Activated naive CD4-positive, alpha-beta T cell treated with Interleukin-2 at 50 U/mL for 16 hours (primary cell): ENCODE measurements at places on chromosomes 13 and 19.

DNA sequence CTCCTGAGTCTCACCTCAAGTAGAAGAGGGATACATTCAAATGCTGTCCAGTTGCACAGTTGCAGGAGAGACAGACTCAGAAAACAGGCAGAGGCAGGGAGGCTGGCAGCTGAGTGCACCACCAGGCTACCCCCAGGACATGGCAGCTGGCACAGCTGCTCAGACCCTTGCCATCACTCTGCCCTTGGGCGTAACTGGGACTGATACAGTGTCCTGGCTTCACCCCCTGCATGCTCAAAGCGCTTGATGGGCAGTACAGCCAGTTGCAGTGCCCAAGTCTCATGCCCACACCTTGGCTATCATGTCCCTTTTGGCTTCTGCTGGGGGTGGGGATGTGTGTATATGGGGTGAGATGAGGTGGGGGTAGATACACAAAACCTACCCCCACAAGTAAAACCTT lies 5.5 kb upstream of the PEPD start:
- DNase-seq = no peak

DNA sequence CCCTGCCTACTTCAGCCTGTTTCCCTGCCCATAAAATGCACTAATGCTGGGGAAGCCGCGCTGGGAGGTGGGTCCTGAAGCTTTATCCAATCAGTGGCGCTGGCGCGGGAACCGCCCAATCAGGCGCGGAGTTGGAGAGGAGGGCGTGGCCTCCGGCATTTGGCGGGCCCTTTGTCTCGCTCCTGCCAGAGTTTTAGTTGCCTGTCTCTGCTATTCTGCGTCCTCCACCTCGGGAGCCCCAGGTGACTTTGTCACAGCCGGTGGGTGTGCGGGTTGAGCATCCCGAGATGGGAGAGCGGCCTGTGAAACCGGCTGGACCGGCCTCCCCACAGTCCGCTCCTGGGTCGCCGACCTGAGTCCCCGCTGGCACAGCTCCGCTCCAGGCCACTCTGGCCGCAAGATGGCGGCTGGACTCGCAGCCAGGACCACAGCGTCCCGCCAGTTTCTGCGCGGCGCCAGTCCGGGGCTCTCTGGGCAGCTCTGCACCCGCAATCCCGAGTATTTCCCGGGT lies 30.7 kb upstream of the ZNF429 start:
- peak; percentile 74 for DNase-seq

DNA sequence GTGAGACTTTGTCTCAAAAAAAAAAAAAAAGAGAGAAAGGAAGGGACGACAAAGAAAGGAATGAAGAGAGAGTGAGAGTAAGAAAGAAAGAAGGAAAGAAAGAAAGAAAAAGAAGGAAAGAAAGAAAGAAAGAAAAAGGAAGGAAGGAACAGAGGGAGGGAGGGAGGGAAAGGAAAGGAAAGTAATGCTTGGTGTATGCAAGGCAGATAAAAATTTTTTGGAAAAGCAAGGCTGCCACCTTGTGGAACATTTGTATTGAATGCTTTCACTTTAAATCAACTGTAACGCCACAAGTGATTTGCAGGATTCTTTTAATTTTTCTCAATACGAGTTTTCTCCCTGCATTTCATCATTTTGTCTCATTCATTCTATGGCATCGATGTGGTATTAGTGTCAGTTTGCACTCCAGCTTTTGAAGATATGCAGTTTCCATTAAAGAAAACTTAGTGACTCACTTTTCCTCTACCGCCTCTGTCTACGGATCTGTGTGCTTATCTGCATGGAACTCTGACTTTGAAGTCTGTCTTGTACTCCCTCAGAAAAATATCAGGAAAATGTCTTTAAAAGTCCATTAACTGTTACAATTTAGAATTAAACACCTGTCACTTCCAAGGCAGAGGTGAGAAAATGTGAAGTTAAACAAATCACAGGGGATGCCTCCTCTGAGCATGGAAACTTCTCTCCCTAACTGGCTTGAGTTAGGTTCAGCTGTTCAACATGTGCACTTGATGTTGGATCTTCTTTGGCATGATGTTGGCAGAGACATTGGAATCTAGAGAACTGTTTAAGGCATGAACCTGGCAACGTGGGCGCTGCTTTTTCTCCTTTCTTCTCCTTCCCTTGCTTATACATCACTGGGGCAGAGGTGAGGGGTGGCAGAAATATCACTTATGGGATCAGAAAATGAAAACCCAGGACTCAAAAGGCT lies 20.0 kb upstream of the ZDHHC20 start:
- peak; percentile 17 for DNase-seq

DNA sequence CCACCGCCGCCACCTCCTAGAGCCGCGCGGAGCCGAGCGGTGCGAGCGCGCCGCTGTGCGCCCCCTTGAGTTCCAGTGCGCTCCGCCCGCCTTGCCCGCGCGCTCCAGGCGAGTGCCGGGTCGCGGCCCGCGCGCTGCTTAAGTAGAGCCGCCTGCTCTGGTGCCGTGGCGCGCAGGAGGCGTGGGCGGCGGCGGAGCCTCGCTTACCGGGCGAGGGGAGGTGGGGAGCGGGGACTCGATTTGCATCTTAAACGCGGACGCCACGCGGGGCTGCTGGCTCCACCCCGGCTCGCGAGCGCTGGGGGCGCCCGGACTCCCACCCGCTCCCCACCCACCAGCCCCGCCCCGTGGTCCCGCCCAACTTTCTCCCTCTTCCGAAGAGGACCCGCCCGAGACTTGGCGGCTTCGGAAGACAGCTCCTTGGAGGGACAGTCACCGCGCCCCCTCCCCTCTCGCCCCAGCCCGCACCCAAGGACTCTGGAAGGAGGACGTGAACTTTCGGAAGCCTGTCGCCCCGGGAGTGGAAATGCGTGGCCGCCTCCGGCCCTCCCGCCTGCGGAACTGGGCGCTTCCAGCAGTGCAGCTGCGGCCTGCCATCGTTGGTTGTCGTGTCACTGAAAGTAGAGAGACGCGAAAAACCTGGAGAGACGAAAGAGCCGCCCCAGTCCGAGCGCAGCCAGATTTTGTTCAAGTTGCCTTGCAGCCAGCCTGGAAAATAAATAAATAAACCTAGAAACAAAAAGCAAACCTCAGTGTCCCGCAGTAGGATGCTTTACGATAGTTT lies at the start of gene KCTD12:
TSS of gene KCTD12 (minus strand) at position 114 of the 784 bp plus-strand sequence. CDS start 257 bp downstream, outside the sequence.
- DNase-seq = peak; percentile 74

DNA sequence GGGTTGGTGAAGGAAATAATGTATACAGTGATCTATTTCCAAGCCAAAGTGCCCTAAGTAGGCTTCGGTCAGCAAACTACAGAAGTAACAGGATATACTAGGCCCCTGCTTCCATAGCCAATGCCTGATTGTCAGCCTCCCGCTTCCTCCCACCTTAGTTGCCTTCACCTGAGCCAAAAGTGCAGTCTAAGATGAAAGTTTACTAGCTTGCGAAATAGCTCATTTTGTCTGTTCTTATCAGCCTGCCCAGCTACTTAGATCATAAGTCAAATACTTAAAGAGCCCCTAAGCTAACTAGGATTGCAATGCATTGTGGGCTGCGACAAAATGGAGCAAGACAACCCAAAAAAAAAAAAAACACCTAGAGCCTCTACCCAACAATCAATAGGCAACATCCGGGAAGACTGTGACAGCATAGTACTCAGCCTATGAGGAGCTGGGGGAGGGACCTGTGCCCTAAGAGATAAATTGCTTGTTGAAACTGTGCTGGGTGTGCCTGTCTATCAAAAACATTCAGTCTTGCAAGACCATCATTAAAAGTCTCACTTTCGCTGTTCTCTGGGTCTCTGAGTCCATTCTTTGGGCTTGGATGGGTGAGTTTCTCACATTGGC lies 454.7 kb upstream of the TSHZ3 start:
- no peak for DNase-seq

DNA sequence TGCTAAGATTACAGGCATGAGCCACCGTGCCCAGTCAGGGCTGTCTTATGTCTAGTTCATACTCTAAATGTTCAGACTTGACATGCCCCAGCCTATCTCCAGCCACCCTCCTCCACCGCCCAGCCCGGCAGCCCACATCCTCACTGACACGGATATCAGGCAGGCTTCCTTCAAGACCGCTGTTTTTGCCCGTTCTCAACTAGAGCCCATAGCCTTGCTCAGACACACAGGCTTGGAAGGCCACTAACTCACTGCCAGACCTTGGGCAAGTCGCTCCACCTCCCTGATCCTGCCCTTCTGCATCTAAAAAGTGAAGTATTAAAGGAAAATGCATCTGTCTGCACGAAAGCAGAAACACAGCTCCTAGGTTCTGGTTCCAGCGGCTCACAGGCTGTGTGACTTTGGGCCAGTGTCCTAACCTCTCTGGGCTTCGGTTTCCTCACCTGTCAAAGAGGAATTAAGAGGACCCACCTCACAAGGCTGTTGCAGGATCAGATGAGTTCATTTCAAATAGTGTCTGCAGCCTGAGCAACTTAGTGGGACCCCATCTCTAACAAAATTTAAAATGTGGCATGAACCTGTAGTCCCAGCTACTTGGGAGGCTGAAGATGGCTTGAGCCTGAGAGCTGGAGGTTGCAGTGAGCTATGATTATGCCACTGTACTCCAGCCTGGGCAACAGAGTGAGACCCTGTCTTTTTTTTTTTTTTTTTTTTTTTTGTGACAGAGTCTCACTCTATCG lies 14.5 kb upstream of the CERS4 start:
- DNase-seq = peak; percentile 36

DNA sequence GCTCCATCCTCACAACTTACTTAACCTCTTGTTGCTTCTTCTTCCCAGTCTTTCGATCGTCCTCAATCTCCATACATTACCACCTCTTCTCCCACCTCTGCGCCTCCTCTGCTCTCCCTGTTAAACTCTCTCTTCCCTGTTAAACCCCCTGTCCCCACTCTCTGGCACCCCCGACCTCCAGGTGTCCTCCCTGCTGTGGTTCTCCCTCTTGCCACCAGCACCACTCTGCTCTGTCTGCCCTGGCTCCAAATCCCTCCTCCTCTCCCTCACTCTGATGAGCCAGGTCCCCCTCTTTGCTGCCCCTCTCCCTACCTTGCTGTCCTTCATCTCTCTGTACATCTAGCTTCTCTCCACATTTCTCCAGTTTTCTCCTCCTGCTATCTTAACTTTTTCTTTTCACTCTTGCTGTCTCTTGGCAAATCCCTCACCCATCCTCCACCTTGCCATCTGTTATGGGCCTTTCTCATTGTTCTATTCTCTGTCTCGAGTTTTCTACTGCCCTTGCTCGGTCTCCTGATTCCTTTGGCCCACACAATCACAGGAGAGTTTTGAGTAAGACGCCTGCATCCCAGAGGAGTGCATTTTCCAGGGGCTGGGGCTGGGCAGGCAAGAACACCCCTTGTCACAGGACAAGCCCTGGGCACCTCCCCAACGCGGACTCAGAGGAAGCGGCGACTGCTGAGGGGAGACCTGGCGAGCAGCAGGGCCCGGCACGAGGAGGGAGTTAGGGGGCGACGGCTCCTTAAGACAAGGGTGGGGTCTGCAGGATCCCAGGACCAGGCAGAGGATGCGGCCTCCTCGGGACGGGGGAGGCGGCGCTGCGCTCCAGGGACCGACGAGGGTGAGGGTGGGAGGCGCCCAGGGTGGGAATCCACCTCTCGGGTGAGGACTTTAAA lies 21.4 kb upstream of the ERVV-1 start:
- DNase-seq = peak; percentile 2

DNA sequence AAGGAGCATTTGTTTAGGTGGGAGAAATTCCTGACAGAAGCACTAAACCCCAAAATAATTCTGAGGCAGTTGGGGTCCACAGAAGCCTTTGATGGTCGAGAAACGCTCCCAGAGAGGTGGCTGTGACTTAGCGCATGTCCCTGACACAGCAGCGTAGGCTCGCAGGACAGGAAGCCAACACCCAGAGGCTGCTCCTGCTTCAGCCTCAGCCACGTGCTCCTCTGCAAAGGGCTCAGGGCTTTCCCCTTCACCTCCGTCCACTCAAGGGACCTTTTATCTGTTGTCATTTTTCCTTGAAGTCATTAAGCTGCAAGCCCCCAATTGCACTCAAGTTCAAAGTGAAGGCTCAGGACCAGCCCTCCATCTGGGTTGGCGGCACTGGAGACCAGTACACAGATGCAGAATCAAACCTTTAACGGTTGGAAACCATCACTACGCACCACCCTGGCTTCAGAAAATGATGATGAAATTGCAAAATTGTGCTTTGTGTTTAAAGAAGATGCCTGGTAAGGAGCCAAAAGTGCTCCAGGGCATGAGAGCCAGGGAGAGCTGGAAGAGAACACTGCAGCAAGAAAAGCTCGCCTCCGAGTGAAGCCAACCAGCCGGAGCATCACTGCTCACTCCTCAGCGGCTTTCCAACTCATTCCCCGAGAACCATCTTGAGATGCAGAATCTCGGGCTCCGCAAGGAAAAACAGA lies 219.6 kb downstream of the RAP2A start:
- DNase-seq = no peak

GRCh38 chr13:48892053-48892687 lies 83.5 kb upstream of the FNDC3A start:
- no peak for DNase-seq

DNA sequence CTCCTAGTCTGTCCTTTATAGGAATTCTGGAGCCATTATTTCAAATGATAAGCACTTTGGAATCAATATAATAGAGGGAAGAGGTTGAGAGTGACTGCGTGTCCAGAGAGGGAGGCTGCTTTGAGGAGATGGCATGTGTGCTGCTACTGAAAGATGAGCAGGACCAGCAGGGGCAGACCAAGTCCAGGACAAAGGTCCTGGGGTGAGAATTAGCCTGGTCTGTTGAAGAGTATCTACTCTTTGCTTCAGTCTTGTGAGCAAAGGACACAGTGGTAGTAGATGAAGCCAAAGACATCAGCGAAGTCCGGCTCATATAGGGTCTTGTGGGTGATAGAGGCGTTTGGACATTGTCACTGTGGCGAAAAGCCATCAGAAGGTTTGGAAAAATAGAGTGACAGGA lies 21.1 kb downstream of the SGCG start:
- DNase-seq = no peak

GRCh38 chr13:34155931-34156607 lies 338.1 kb downstream of the RFC3 start:
- no peak for DNase-seq

DNA sequence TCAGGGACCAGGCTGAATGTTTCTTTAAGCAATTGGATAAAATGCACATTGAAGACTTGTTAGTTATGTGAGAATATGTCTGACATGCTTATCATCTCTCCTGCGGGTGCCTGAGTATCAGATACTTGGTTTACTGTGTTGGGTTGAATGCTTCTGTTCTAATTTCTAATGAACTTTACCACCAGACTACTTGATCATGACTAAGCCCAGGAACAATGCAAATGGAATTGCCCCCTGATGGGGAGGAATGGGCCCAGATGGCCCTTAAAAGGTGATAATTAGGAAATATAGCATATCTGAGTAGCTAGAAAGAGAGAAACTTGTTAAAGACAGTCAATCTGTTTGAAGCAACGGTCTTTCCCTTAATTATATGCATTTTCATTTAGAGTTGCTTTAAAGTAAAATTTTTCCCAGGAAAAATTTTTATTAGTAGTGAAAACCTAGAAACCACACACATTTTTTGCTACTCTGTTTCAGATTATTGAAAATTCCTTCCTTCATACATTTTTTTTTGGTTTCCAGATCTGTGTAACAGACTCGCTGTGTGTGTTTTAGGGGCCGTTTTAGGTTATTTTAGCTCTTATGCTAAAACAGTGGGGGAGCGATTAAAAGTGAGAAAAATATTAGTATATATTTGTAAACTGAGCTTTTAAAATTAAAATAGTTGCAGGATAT lies 186.6 kb downstream of the TM9SF2 start:
- DNase-seq = no peak
